ENCODE measurements at places on chromosomes 4 and X. TPM values are rescaled to one million over a fixed set of nuclear protein-coding genes. Genes with fewer than 3 reads are reported as not detected.

Gene GABRG1
- total RNA-seq = under 0.01 TPM

Gene MAGEA1
- total RNA-seq = not detected

Gene RAB41
- not detected for total RNA-seq

Gene IL2RG
- 10.8 TPM for total RNA-seq

Gene ABCG2
- 8.6 TPM for total RNA-seq

Gene RENBP
- 6.9 TPM for total RNA-seq

Gene RRH
- total RNA-seq = not detected

Gene KCNIP4
- not detected for total RNA-seq

Gene FRAS1
- 7.5 TPM for total RNA-seq

Gene CETN2
- 36.1 TPM for total RNA-seq

Gene FAT4
- total RNA-seq = 10.7 TPM

Gene CNGA1
- 1.9 TPM for total RNA-seq

Gene FGF13
- 7.9 TPM for total RNA-seq

- no peak for DNase-seq
- no peaks in the 10 kb centered on the region for H3K36me3 ChIP-seq
- no peaks in the 10 kb centered on the region for H3K4me1 ChIP-seq
- no peaks in the 10 kb centered on the region for H3K27me3 ChIP-seq
- no peak overlapping the region for H3K4me3 ChIP-seq
Observed at GRCh38 chr4:53706422-53707032, 115.2 kb upstream of the LNX1 start.

GRCh38 chr4:109169170-109169569 lies 133.3 kb downstream of the COL25A1 start:
- H3K4me3 ChIP-seq = no peak overlapping the region
- DNase-seq = no peak
- no peaks in the 10 kb centered on the region for H3K36me3 ChIP-seq
- no peaks in the 10 kb centered on the region for H3K4me1 ChIP-seq
- no peak overlapping the region for H3K27ac ChIP-seq

GRCh38 chr4:8274765-8275547 lies 5.4 kb downstream of the HTRA3 start:
- H3K36me3 ChIP-seq = no peaks in the 10 kb centered on the region
- peak; percentile 65 for DNase-seq
- peaks cover 12% of the 10 kb centered on the region for H3K27me3 ChIP-seq
- peak overlapping the region; percentile 35 for H3K4me3 ChIP-seq

- H3K27me3 ChIP-seq = no peaks in the 10 kb centered on the region
- H3K27ac ChIP-seq = no peak overlapping the region
- no peak overlapping the region for H3K4me3 ChIP-seq
- no peak for DNase-seq
Observed at GRCh38 chr4:136680271-136680670, 852.0 kb downstream of the PCDH18 start.

DNA sequence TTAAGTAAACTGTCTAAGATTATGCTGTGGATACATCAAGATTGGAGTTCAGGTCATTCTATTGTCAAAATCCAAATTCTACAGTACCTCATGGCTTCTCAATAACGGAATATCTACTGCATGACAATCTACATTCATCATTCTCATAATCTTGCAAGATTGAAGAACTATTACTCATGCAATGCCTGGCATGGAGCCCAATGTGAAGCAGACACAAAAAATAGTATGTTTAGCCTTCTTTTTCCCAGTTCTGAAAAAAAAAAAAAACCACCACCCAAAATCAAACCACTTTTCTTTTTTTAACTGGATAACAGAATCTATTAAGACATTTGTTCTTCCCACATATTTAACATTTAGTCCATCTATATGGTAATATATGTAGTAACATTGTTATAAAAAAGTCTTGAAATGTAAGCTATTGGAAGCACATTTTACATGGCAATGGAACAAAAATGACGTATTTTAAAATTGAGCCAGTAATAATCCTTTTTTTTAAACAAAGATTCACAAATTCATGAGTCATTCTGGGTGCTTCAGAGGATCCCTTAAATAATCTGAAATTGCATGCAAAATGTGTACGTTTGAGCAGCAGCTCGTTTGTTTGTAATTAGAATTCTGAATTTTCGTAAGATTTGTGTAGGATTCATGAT lies 232.2 kb upstream of the FMR1 start:
- H3K4me1 ChIP-seq = no peaks in the 10 kb centered on the region
- H3K36me3 ChIP-seq = no peaks in the 10 kb centered on the region
- no peaks in the 10 kb centered on the region for H3K27me3 ChIP-seq
- H3K4me3 ChIP-seq = no peak overlapping the region

GRCh38 chr4:161167539-161167938 lies 996.3 kb downstream of the FSTL5 start:
- no peak for DNase-seq
- no peaks in the 10 kb centered on the region for H3K36me3 ChIP-seq
- no peaks in the 10 kb centered on the region for H3K27me3 ChIP-seq
- no peak overlapping the region for H3K27ac ChIP-seq
- no peak overlapping the region for H3K4me3 ChIP-seq

GRCh38 chr4:81030981-81031791 lies 678 bp downstream of the BMP3 start:
- H3K4me3 ChIP-seq = peak overlapping the region; percentile 62
- peaks cover 44% of the 10 kb centered on the region for H3K27me3 ChIP-seq
- DNase-seq = no peak
- H3K27ac ChIP-seq = no peak overlapping the region

- no peaks in the 10 kb centered on the region for H3K4me1 ChIP-seq
- H3K27me3 ChIP-seq = no peaks in the 10 kb centered on the region
- no peaks in the 10 kb centered on the region for H3K36me3 ChIP-seq
- no peak overlapping the region for H3K4me3 ChIP-seq
- peak; percentile 56 for DNase-seq
Observed at GRCh38 chr4:139951021-139951420, 203.0 kb downstream of the MAML3 start.

GRCh38 chr4:166088576-166088975 lies 215.5 kb downstream of the TLL1 start:
- H3K27me3 ChIP-seq = no peaks in the 10 kb centered on the region
- DNase-seq = no peak
- H3K4me3 ChIP-seq = no peak overlapping the region
- H3K4me1 ChIP-seq = no peaks in the 10 kb centered on the region

GRCh38 chrX:15143050-15143824 lies 126.6 kb downstream of the ASB9 start:
- no peaks in the 10 kb centered on the region for H3K4me1 ChIP-seq
- no peaks in the 10 kb centered on the region for H3K36me3 ChIP-seq
- H3K4me3 ChIP-seq = no peak overlapping the region
- peak; percentile 28 for DNase-seq

- no peaks in the 10 kb centered on the region for H3K27me3 ChIP-seq
- no peak for DNase-seq
- no peaks in the 10 kb centered on the region for H3K36me3 ChIP-seq
- no peaks in the 10 kb centered on the region for H3K4me1 ChIP-seq
- no peak overlapping the region for H3K4me3 ChIP-seq
Observed at GRCh38 chr4:105622269-105622668, 69.8 kb downstream of the ARHGEF38 start.

DNA sequence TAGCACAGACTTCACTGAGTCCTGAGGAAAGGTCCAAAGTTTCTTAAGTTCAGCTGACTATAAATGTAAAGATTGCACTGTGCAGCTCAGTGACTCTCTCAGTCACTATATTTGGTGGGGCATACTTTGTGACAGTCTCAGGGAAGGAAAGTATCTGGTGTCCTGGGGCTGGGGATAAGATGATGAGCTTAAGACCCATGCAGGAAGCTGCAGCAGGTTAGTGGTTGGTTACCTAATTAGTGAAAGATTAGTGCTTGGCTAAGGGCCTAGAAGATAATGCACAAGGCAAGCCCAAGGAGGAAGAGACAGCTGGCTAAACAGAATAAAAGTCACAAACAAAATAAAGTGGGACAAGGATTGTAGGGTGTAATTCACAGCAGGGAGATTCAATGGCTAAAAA lies 25.4 kb upstream of the SLITRK4 start:
- H3K27ac ChIP-seq = no peak overlapping the region
- no peak for DNase-seq
- no peaks in the 10 kb centered on the region for H3K4me1 ChIP-seq
- H3K27me3 ChIP-seq = no peaks in the 10 kb centered on the region
- no peak overlapping the region for H3K4me3 ChIP-seq

GRCh38 chrX:107711521-107712181 lies 63.9 kb downstream of the TSC22D3 start:
- peak overlapping the region; percentile 1 for H3K4me3 ChIP-seq
- H3K27ac ChIP-seq = peak overlapping the region; percentile 84
- no peaks in the 10 kb centered on the region for H3K36me3 ChIP-seq
- H3K27me3 ChIP-seq = no peaks in the 10 kb centered on the region

- H3K36me3 ChIP-seq = no peaks in the 10 kb centered on the region
- no peaks in the 10 kb centered on the region for H3K27me3 ChIP-seq
- no peak overlapping the region for H3K4me3 ChIP-seq
- no peak overlapping the region for H3K27ac ChIP-seq
- no peak for DNase-seq
Observed at GRCh38 chr4:152015597-152016302, 254.9 kb upstream of the GATB start.

GRCh38 chr4:39750216-39750615 lies 52.3 kb downstream of the UBE2K start:
- H3K36me3 ChIP-seq = no peaks in the 10 kb centered on the region
- H3K4me3 ChIP-seq = no peak overlapping the region
- no peak overlapping the region for H3K27ac ChIP-seq
- no peaks in the 10 kb centered on the region for H3K27me3 ChIP-seq
- H3K4me1 ChIP-seq = no peaks in the 10 kb centered on the region

DNA sequence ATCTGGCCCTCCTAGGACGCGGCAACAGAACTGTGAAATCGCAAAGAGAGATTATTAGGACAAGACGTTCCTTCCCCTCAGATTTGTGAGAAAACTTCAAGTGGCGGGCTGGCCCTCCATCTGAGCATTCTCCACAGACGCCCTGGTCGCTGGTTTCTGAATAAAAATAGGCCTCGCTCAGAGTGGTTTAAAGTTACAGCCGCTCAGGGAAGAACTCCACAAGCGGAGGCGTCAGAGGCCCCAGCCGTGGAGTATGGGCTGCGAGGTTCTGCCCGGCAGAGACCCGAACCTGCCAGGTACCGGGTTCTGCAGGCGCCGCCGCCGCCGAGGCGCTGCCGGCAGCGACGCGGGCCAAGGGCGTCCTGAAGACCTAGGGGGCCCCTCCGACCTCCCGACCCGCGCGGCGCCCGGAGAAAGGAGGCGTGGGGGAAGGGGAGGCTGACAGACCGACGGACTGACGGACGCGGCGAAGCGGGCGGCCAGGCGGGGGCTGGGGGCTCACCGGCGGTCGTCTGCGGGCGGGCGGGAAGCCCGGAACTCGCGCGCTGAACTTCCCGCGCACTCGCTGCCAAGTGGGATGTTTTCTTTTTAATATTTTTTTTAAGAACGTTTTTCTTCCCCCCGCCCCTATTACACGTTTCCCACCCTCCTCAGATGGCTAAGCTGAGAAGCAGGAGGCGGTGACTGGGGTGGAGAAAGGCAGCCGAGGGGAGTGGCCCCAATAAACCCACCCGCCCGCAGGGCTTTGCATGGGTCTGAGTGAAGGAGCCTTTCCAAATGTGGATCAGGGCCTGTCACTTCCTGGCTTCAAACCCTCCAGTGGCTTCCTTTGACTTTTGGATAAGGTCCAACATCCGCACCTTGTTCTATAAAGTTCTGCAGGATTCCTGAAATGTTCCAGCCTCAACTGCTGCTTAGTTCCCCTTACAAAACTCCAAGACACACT lies at the start of gene PABPC4L:
Gene PABPC4L (minus strand): TSS at position 574 of the 946 bp plus-strand sequence. CDS start 770 bp downstream, outside the sequence.
- no peaks in the 10 kb centered on the region for H3K36me3 ChIP-seq
- H3K4me3 ChIP-seq = peak within 1 kb of the TSS; percentile 62
- H3K27me3 ChIP-seq = no peaks in the 10 kb centered on the region
- no peaks in the 10 kb centered on the region for H3K4me1 ChIP-seq
- no peak for DNase-seq
- peak within 1 kb of the TSS; percentile 68 for H3K27ac ChIP-seq

DNA sequence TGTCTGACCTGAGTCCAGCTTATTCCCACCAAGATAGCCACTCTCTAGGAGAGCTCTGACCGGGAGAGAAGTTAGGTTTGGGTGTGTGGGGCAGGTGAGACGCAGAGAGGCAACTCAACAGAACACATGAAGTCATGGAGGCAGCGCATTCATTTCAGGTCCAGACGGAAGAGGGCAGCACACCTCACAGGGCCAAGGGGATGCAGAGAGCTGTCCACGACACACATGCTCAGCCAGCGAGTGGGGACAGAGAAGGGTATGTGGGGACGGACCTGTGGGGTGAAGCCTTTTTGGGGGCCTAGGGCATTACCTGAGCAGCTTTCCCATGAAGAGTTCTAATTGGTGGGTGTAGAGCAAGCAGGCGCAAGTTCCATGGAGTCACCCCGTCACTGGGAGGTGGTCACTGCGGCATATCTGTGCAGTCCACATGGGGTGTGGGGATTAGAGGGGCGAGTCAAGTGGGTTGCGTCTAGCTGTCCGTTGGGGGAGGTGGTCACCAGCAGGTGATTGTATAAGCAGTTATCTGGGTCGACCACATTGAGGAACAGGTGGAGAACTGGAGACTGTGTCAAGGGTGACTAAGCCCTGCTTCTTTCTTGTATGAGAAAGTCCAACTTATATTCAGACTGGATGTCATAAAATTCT lies 24.3 kb upstream of the UXT start:
- no peak for DNase-seq
- H3K4me3 ChIP-seq = no peak overlapping the region
- H3K4me1 ChIP-seq = no peaks in the 10 kb centered on the region
- no peak overlapping the region for H3K27ac ChIP-seq
- no peaks in the 10 kb centered on the region for H3K36me3 ChIP-seq

GRCh38 chr4:105106426-105106825 lies 40.2 kb upstream of the TET2 start:
- no peaks in the 10 kb centered on the region for H3K4me1 ChIP-seq
- H3K27me3 ChIP-seq = no peaks in the 10 kb centered on the region
- no peaks in the 10 kb centered on the region for H3K36me3 ChIP-seq
- no peak for DNase-seq
- no peak overlapping the region for H3K27ac ChIP-seq
- no peak overlapping the region for H3K4me3 ChIP-seq

DNA sequence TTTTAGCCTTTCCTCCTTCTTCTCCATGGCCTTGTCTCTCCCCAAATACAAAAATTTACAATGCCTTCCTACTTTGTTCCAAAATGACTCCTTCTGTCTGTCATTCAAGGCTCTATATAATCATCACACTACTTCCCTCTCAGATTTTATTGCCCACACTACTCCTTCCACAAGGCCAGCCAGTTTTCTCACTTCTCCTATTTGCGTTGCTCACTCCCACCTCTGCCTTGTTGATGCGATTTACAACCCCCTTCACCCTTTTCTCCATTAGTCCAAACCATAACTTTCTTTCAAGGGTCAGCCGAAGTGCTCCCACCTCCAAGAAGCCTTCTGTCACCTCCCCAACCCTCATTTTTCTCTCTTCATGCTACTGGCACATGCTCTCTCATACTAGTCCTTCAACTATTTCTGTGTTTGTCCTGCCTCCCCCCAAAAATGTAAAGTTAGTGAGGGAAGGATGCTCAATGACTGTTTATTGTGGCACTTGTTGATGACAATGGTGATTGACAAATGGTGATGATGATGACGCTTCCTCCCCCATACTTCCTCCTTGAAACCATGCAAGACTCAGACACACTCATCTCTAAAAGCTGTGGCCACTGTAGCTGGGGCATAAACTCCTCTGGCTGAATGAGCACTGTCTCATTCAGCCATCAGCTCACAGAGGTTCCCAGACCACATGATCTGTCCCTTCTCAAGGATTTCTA lies 2.7 kb upstream of the XKRX start:
- H3K27me3 ChIP-seq = no peaks in the 10 kb centered on the region
- DNase-seq = no peak
- no peaks in the 10 kb centered on the region for H3K4me1 ChIP-seq
- H3K4me3 ChIP-seq = no peak overlapping the region
